ENCODE measurements at places on chromosomes 7 and 10. TPM values are rescaled to one million over a fixed set of nuclear protein-coding genes. Genes with fewer than 3 reads are reported as not detected.

CLRN3 gene
- not detected for total RNA-seq

FAM13C gene
- total RNA-seq: not detected

MMP21 gene
- not detected for total RNA-seq

OR2A1 gene
- not detected for total RNA-seq

MYPN gene
- 1.1 TPM for total RNA-seq

BTBD16 gene
- total RNA-seq: not detected

HOXA6 gene
- total RNA-seq: not detected
